Stimulated activated CD4-positive, alpha-beta T cell treated with anti-CD3 and anti-CD28 coated beads, Interleukin-1b, Interleukin-23, amount 100 ng/mL, for 1 hour (primary cell): ENCODE measurements at places on chromosomes 7 and 10.

- no peak for DNase-seq
Measured at GRCh38 chr10:71191551-71192076, 20.8 kb upstream of the UNC5B start.

- DNase-seq: no peak
Measured at GRCh38 chr7:108094346-108094745, 35.8 kb downstream of the LAMB4 start.

- no peak for DNase-seq
Measured at GRCh38 chr7:128759242-128759641, 16.4 kb downstream of the OPN1SW start.

DNA sequence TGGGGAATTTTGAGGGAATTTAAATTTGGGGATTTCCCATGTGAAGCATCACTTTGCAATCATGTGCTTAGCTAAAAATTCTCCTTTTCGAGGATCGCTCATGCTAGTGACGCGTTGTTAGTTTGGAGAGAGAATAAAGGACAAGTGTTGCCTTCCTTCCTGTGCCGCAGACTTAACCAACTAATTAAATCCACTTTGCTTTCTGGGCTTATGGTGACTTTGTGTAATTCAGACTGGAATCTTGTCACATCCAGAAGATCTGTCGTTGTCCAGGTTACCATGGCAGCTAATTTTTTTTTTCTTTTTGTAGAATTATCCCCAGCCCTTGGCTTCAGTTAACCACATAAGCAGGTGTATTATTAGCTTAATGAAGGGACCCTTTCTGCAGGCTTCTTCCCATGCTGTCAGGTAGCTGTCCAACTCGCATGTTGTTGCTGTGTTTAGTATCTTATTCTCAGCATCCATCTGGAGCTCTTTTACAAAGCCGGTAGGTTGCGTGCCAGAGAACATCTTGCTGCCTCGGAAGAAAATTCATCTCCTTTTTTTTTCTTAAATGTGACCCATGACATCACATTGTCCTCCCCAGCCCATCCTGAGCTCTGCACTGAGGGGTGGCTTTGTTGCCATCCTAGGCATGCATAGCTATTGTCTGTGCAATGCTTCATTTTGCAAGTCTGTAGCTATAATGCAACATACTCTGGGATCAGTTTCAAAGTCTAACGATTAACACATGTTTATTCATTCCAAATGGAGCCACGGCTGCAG, 47.2 kb upstream of the NRP1 start:
- DNase-seq: no peak

- no peak for DNase-seq
Measured at GRCh38 chr10:110980807-110981206, 61.4 kb downstream of the SHOC2 start.

GRCh38 chr10:121792198-121792597, 135.6 kb downstream of the ATE1 start:
- no peak for DNase-seq

DNA sequence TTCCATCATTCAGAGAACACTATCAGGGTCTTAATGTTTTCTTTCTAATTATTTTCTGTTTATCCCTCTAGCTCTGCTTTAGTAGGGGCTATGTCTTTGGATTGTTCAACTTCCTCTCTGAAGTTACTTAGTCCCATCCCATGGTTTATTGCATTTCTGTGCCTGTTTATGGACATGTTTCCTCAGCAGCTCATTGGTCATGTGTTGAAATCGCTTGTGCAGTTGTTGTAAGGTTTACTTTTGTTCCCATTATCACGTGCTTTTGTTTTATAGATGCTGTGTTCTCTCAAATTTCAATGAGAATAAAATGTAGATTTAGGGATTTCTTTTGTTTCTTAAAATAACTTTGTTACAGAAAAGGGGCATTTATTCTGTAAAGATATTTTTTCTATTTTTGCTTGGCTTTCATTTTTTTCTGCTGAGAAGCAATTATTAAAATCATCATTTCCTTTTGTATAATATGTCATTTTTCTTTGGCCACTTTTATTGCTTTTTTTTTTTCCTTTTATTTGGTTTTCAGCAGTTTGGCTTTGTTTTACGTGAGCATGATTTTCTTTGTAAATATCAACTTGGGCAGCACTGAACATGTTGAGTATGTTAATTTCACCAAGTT, 110.9 kb downstream of the CCDC7 start:
- DNase-seq: no peak

- no peak for DNase-seq
Measured at GRCh38 chr7:23476286-23477156, 6.2 kb upstream of the IGF2BP3 start.

DNA sequence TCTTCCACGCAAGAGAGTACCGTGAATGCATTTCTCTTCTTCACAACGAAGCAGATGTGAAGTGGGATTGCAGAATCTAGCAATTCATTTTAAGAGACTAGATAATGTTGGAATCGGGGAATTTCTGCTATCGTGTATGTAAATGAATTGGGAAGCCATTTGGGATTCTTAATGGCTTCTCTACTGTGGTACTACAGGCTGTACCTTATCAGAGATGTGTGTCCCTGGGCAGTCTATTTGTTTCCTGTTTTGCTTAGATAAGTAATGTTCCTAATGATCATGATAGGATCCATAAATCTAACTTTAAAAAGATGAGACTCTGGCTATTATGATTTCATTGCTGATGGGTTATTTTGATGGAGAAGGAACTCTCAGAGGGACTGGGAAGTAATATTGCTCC, 320.6 kb downstream of the REEP3 start:
- DNase-seq: no peak

GRCh38 chr7:137846827-137847567, at the start of gene DGKI:
DGKI (minus strand) TSS chr7:137846974.
- no peak for DNase-seq
